ENCODE measurements at places on chromosomes 11 and 22. TPM values are rescaled to one million over a fixed set of nuclear protein-coding genes. Genes with fewer than 3 reads are reported as not detected.

- no peak for DNase-seq
Measured at GRCh38 chr11:36757075-36757474, 159.0 kb upstream of the RAG2 start.

- no peak for DNase-seq
Measured at GRCh38 chr22:37207981-37208380, 4.3 kb downstream of the SSTR3 start.

DNA sequence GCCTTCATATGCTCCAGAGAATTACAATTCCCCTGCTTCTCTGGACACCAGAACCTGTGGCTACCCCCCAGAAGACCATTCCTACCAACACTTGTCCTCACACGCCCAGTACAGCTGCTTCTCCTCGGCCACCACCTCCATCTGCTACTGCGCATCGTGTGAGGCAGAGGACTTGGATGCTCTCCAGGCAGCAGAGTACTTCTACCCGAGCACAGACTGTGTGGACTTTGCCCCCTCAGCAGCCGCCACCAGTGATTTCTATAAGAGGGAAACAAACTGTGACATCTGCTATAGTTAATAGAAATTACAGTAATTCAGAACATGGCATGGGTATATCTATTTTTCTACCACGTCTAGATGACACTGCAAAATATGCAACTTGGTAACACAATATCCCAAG, 9.8 kb downstream of the POU2AF3 start:
- DNase-seq: peak; percentile 99

DNA sequence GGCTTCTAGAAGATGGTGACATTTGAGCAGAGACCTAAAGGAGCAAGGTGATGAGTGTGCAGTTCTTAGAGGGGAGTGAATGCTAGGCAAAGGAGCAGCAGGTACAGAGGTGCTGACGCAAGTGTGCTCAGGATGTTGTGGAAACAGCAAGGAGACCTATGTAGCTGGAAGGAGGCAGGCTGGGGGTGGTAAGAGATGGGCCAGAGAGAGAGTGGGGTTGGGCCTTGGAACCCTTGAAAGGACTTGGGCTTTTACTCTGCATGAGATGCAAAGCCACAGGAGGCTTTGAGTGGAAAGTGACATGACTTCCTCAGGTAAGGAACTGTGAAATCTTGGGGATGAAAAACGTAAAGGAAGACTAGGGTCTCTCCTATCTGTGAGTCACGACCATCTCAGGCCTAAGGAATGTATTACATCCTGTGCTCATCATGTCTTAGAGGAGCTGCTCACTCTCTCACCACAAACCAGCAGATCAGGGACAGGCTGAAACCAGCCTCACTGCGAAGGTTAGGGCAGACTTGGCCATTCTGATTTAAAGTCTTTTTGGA, 65.4 kb downstream of the MICAL2 start:
- DNase-seq: no peak

DNA sequence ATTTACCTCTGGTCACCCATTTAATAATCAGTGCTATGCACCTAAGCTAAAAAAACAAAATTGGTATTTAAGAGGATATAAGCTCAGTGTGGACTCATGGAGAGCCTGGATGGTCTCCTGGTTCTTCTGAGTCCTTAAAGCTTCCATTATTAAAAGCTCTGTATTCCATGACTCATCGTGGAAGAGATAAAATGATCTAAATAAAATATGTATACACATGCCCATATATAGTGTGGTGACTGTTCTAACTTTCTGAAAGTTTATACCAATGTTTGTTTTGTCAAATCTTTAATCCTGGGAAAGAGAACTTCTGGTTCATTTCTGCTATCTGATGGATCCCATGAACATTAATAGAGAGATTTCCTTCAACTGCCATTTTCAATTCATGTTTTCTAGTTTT, 375.9 kb downstream of the GUCY1A2 start:
- no peak for DNase-seq

DNA sequence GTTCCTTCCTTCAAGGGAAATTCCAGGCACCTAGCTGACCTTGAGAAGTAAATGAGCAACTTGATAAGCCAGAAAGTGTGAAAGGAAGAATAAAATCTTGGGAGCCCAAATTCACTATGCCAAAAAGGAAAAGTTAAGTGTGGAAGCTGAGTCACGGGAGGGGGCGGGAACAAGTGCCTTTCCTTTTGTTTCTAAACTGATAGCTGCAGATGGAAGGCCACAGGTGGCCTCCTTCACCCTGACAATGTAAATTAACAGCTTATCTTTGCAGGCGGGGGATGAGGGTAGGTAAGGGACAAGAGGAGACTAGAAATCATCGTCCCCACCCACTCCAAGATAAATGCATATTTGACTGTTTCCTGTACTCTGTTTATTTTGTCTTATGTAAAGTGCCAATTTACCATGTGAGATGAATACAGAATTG, 36.4 kb upstream of the TREH start:
- DNase-seq: no peak

GRCh38 chr11:102139081-102139498, 28.8 kb downstream of the YAP1 start:
- DNase-seq: no peak

- DNase-seq: peak; percentile 78
Measured at GRCh38 chr11:10038521-10039302, 255.3 kb downstream of the SBF2 start.

DNA sequence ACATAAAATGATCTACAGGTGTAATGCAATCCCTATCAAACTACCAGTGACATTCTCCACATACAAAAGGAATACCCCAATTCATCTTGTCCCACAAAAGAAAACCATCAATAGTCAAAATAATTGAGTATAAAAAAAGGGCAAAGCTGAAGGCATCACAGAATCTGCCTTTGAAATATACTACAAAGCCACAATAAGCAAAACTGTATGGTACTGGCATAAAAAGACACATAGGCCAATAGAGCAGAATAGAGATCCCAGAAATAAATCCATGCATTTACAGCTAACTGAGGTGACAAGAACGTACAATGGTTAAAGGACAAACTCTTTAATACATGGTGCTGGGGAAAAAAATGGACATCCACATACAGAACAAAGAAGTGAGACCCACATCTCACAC, 31.8 kb downstream of the ZNF195 start:
- DNase-seq: no peak

GRCh38 chr11:109859045-109859724, 234.0 kb upstream of the ZC3H12C start:
- DNase-seq: no peak

GRCh38 chr11:4039011-4039410, 55.6 kb upstream of the RRM1 start:
- DNase-seq: no peak

GRCh38 chr11:79227767-79228755, 212.8 kb downstream of the TENM4 start:
- no peak for DNase-seq

GRCh38 chr11:80186692-80187091, 745.9 kb upstream of the TENM4 start:
- no peak for DNase-seq

GRCh38 chr22:25833091-25833490, 91.1 kb downstream of the MYO18B start:
- no peak for DNase-seq

GRCh38 chr11:2599561-2600189, 100.1 kb downstream of the KCNQ1OT1 start:
- DNase-seq: no peak

DNA sequence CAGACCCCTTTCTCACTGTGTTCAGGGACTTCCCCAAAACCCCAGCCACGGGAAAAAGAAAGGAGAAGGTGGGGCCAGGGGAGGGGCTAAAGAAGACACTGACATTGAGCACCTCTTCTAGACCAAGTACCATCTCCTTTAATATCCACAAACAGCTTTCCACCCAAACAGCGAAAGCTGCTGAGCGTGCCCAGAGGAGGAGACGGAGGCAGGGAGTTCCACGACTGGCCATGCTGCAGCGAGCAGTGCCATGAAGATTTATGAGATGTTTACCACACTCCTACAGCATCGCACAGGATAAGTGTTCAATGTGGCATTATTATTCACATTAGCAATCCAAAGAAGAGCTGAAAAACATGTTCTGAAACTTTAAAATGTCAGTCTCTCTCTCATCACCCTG, 127.4 kb downstream of the LARGE1 start:
- DNase-seq: no peak

GRCh38 chr22:20436768-20437612, 635 bp downstream of the SCARF2 start:
- DNase-seq: peak; percentile 57

- DNase-seq: peak; percentile 19
Measured at GRCh38 chr11:100972046-100972445, 157.6 kb downstream of the PGR start.

- no peak for DNase-seq
Measured at GRCh38 chr11:99571094-99571493, 550.3 kb downstream of the CNTN5 start.

DNA sequence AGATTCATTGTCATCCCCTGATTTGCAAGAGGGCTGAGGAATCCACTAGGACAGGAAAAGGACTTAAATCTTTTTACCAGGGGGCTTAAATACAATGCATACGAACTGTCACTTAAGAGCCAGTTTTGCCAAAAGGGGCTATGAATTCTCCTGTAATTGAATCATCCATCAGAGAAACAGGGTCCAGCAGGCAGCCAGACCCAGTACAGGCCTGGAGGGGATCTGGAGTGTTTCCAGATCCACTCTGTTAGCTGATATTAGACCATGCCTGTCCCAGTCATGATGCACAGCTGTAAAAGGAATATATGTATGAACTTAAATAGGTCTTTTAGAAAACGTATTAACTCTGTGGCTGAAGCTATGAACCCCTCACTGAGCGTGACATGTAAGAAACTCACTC, 53.8 kb upstream of the PRSS23 start:
- no peak for DNase-seq

GRCh38 chr11:73946798-73947458, 3.9 kb upstream of the DNAJB13 start:
- DNase-seq: no peak

DNA sequence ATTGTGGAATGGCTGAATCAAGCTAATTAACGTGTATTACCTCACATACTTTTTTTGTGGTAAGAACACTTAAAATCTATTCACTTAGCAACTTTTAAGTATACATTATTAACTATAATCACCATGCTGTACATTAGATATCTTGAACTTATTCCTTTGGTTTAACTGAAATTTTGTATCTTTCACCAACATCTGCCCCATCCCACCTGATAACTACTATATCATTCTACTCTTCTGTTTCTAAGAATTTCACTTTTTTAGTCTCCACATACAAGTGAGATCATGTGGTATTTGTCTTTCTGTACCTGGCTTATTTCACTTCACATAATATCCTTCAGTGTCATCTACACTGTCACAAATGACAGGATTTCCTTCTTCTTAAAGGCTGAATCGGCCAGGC, 17.1 kb upstream of the VWA5A start:
- no peak for DNase-seq

DNA sequence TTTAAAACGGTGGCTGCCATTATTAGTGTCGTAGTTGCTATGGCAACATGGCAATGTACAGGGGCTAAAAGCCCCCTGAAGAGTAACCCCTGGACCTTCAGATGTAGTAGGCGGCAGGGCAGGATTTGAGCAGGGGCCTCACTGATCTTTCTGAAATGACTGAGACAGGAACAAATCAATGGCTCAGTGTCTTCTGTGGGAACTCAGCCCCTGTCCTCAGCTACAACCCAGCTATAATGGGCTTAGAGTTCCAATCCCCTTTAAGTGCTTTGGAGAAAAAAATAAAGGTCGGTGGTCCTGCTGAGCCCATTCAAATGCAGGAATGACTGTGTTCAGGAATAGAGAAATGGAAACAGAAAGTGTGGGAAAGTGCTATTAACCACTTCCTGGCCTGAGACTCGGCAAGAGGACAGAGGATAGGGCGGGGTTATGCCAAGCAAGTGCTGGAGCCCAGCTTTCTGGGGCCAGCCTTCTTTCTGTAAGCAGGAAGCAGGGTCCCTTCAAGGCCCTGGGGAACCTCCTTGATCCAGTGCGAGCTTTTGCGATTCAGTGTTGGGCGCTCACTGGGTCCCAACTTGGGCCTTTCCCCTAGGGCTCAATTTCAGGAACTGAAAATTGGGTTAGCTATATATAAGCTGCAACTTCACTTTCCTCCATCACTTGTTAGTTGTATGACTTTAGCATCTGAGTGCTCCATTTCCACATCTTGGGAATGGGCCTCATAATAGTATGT, 6.1 kb upstream of the CD82 start:
- no peak for DNase-seq

GRCh38 chr22:47201996-47202818, 439.8 kb downstream of the TBC1D22A start:
- peak; percentile 12 for DNase-seq

GRCh38 chr11:93221539-93221938, 23.7 kb upstream of the SLC36A4 start:
- no peak for DNase-seq

- DNase-seq: no peak
Measured at GRCh38 chr11:95863486-95864140, 60.3 kb downstream of the MTMR2 start.

DNA sequence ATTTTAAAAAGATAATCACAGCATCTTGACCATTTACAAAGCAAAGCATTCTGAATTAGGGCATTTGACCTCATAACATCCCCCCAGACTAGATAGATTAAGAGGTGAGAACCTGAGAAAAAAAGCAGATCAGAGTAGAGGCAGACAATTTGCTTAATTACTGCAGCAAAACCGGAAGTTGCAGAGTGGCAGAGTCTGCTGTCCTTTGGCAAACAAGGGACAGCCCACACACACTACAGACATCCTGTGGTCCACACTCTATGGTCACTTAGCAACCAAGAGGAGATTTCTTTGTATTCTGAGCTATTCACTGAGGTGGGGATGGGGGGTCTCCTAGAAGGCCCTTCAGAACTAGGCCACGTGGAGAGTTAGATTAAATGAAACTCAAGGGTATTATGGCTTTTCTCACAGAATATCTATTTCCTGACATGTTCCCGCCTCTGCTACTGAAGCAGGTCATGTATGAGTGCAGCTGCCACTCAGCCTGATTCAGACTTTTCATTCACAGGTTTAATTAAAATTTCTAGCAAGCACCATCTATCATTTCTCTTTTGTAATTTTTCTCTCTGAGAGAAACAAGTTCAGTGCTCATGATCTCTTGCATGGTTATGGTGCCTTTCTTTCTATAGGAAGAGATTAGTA, 48.5 kb downstream of the SVIP start:
- DNase-seq: no peak

Gene UBTFL1
- not detected for total RNA-seq

Gene EFEMP2
- 67.0 TPM for total RNA-seq

Gene GGT5
- 9.8 TPM for total RNA-seq

Gene DBX1
- not detected for total RNA-seq

Gene GGTLC2
- 0.80 TPM for total RNA-seq

Gene CADM1
- total RNA-seq: 91.3 TPM

Gene C11orf65
- total RNA-seq: 0.49 TPM

Gene LBHD1
- 8.9 TPM for total RNA-seq

Gene MLC1
- total RNA-seq: 2.6 TPM

Gene NLRP14
- total RNA-seq: 0.31 TPM

Gene DERL3
- total RNA-seq: 6.1 TPM

Gene KREMEN1
- total RNA-seq: 15.7 TPM

Gene LRP4
- 30.8 TPM for total RNA-seq

Data from lung (tissue), 17 donors.